ENCODE measurements at places on chromosomes 6 and 20. TPM values are rescaled to one million over a fixed set of nuclear protein-coding genes. Genes with fewer than 3 reads are reported as not detected.
A peak's percentile ranks its signal among the peaks of the same experiment; 100 is the strongest.

DNA sequence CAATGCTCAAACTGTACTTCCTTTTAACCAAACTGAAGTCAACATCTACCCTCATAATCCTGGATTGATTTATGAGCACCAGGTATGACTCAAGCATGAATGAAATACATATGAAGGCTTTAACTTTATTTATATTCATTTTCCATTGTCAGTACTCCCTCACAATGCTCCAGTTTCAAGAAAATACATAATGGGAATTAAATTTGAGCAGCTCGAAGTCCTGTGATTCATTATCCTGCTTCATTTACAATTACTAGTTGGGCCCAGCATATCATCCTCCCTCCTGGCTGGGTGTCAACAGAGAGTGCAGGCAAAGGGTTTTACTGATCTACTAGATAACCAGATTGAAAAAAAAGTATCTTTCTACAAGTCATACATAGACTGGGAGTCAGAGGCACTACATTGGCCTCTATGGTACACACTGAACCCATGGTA lies 10.1 kb downstream of the SAMHD1 start:
- DNase-seq = peak; percentile 55

DNA sequence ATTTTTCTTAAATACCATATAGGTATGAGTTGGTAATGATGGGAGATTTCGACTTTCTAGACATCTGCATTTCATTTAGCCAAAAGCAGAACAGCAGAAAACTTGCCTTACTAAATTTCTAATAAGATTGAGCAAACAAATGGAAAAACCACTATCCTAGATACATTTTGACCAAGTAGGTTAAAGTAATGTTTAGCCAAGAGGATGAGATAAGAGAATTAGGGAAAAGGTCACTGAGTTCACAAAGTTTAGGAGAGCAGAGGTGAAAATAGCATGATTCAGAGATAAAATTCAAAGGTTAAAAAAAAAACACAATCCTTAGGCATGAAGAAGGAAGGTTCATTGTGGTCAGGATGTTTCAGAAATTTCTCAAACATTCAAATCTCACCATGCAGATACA lies 450.3 kb downstream of the CD83 start:
- no peak for DNase-seq

GRCh38 chr6:43263314-43264178 lies 20.3 kb downstream of the TTBK1 start:
- DNase-seq = peak; percentile 77

- DNase-seq = no peak
These were observed 51.2 kb upstream of the SLCO4A1 start for GRCh38 chr20:62591122-62591468.

The COL9A1 gene
- total RNA-seq = not detected

The ZBP1 gene
- total RNA-seq = not detected
